Neural crest cell (in vitro differentiated cells): ENCODE measurements at places on chromosomes 1 and 21.

DNA sequence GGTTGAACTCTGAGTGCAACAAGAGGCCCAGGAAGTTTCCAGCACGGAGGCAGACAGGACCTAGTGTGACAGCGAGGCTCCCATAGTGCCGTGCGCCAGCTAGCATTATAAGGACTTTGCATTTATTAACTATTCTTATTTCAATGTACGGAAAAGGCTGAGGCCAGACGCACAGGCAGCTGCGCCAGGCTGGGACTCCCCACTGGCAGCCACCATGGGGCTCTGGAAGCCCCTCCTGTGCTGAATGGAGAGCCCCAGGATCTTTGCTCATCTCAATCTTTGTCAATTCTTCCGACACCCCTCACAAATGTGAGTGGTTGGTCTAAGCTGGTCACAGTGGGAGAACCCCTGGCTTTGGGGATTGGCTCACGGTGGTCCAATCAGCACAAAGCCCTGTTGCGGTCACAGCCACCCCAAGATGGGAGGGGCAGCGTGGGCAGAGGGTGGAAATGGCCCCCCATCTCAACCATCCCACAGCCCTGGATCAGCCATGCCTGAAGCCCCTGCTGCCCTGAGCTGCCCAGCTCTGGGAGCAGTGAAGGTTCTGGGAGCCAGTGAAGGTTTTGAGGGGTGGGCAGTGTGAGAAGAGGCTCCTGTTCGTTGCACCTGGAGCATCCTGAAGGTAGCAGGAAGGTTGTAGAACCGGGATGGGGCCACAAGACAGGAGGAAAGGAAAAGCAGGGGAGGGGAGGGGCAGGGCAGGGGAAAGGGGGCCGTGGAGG is 59.5 kb upstream of the ADARB1 start:
- no peak for DNase-seq

DNA sequence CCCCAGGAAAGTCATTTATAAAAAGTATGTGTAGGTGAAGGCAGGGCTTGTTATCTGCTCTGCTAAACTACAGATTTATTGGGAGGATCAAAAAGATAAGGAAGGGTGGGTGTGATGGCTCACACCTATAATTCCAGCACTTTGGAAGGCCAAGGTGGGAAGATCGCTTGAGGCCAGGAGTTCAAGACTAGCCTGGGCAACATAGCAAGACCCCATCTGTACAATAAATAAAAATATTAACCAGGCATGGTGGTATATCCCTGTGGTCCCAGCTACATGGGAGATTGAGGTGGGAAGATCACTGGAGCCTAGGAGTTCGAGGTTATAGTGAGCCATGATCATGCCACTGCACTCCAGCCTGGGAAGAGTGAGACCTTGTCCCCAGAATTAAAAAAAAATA is 86.4 kb downstream of the NENF start:
- no peak for DNase-seq

GRCh38 chr1:241157435-241157834 is 199.6 kb downstream of the RGS7 start:
- DNase-seq, result no peak

- peak; percentile 30 for DNase-seq
Measured at GRCh38 chr1:228647523-228648444, 87.5 kb upstream of the RHOU start.

GRCh38 chr1:153805042-153805745 is 30.0 kb downstream of the SLC27A3 start:
- DNase-seq, result no peak

GRCh38 chr1:158153746-158154444 is 26.8 kb upstream of the CD1D start:
- no peak for DNase-seq

- no peak for DNase-seq
Measured at GRCh38 chr1:35706846-35707600, 11.7 kb downstream of the C1orf216 start.

DNA sequence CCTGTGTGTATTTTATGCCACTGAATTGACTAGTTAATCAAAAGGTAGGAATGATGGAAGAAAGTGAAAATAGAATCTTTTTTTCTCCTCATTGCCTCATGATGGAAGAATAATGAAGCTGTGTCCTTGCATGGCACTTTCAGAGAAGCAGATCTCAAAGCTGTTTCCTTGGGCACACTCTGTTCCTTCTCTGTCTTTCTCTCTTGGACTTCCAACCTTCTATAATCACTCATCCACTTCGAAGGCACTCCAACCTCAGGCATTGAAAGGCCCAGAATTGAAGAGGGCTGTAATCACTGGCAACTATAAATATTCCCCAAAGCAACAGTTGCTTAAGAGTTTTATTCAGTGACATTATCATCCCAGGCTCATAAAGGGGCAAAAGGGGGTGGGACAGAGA is 31.1 kb upstream of the DNASE2B start:
- DNase-seq, result no peak

GRCh38 chr1:35574125-35574654 is 1.1 kb downstream of the TFAP2E start:
- DNase-seq, result no peak

GRCh38 chr1:931380-932172 is 7.9 kb downstream of the SAMD11 start:
- no peak for DNase-seq

DNA sequence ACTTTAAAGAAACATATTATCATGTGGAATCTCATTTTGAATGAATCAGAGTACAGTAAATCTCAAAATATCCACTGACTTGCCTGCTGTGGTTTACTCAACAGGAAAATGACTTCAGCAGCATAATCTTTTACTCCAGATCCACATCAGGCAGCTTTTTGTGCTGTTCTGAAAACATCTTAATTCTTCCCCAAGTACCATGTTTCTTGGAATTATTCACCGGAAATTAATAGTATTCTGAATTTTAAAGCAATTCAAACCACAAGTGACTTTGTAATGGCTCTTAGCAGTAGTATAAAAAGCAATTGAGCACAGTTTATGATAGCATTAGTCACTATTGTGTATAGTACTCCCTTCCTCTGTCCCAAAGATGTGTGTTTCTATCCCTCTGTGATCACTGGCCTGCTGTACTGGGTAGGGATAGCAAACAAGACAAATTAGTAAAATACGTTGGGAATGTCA is 64.2 kb upstream of the ERRFI1 start:
- DNase-seq, result no peak

DNA sequence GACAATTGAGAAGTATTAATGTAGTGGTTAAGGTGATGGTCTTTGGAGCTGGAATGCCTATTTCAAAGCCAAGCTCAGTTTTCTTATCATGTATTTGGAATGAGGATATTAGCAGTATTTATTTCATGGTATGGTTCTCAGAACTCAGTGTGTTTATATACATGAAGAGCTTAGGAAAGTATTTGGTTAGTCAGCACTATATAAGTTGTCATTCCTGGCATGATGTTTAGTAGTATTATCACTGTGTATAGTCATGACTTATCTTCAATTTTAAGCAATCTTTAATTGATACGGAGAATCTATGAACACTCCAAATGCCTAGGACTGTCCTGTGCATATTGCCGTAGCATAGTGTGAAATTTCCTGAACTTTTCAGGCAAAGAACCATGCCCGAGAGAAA is 501.9 kb upstream of the USP24 start:
- no peak for DNase-seq

GRCh38 chr1:225694151-225694603 is 41.3 kb upstream of the ENAH start:
- DNase-seq, result no peak

DNA sequence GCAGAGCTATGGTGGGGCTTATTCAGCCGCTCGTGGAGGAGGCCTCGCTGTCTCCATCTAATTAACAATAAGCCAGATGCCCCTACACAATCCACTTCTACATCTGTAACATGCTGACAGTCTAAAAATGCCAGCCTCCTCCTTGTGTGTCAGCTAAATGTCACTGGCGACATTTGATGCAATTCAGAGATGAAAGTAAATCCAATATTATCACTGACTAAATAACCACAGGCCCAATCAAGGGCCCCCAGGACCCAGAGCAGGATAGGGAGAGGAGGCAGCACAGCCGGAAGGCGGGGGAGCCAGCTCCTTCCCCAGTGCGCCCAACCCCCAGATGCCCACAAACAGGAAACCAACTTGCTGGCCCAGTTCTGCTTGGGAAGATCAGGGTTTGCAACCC is 76.6 kb downstream of the DMRTA2 start:
- DNase-seq, result no peak

DNA sequence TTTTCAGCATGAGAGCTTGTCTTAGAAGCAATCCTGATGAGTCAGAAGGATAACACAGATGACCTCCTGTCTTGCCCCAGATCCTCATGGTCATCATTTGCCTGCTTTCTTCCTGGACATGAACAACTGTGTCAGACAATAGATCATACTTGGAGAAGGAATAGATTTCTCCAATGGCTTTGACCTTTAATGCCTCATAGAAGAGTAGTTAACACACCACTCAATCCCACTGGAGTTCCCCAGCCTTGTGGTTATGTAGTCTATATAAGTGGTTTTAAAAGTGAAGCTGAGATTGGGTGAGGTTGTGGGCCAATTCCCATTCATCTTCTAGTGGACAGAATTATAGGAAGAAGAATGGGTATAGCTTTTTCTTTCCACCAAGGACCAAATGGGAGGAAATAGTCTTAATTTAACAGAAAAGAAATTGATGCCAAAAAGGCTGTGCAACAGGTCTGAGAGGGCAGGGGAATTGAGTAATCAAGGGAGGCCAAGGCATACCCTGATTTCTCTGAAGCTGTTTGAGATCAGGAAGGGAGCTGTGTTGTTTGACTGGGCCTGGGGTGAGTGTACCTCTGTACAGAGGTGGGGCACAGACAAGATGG is 14.4 kb downstream of the PRCC start:
- DNase-seq, result no peak

GRCh38 chr21:45887788-45888187 is 93.8 kb upstream of the COL6A1 start:
- DNase-seq, result no peak

DNA sequence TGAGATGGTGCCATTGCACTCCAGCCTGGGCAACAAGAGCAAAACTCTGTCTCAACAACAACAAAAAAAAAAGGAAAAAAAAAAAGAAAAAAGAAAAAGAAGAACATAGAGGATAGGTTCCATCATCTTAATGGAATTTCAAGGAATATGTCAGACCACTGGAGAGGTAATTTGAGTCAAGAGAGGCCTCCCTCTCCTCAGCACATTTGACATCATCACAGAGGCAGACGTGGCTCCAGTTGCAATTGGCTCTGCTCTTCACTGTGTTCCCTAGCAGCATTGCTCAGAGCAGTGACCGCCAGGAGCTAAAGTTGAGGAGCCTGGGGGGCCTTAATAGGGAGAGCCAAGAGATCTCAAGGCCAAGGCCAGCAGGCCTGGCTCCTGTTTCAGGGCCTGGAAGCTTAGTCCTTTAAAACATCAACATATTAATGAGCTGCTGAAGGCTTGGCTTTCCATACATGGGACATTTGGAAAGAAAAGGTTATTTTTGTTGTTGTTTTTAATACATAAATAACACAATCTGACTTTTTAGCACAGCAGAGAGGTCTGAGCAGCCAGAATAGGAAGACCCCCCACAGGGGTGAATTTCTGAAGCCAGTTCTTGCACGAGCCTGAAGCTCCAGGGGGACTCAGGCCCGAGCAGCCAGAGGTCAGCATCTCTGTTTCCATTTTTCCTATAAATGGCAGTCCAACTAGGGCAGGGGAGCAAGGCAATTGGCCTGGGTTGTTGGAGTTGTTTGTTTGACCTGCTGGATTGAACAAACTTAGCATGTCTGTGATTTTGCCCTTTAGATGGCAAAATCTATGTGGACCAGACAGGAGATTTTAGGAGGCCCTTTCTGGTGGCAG is 118.3 kb upstream of the FGGY start:
- DNase-seq, result no peak

- DNase-seq, result no peak
Measured at GRCh38 chr1:225425201-225425786, 2.5 kb downstream of the LBR start.

GRCh38 chr1:36115931-36116330 is 9.1 kb downstream of the COL8A2 start:
- no peak for DNase-seq

DNA sequence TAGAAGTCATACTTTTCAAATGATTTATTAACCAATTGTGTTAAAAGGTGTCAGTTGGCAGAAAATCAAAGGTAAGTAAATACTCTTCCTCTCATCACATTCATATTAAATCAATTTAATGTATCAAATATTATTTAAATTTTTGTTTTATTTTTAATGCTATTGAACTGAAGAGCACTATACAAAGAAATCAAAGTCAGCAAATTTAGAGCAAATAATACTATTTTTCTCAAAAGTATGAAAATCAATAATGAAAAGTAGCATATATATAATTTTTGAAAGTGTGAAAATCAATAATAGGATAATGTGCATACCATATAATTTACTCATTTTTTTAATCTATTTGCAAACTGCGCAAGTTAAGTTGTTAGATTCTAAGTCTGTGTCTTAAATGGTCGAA is 181.0 kb downstream of the SPATA17 start:
- no peak for DNase-seq

GRCh38 chr1:163866564-163866963 is 544.8 kb downstream of the NUF2 start:
- DNase-seq, result no peak

- DNase-seq, result no peak
Measured at GRCh38 chr1:17161137-17161740, 42.0 kb upstream of the PADI2 start.

- DNase-seq, result no peak
Measured at GRCh38 chr1:193179094-193179493, 7.3 kb downstream of the B3GALT2 start.

DNA sequence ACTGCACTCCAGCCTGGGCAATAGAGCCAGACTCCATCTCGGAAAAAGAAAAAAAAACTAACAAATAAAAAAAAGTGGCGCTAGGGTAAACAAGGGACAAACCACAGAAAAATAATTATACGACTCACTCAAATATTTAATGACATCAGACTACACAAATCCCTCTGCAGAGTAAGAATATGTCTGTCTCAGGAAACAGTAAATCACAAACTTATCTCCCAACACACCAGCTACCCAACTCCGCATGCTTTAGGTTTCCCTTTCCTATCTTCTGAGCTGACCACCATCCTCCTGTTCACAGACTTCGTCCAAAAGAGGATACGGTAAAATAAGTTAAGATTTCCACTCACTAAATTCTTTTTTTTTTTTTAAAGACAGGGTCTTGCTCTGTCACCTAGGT is 16.2 kb downstream of the WDR47 start:
- DNase-seq, result no peak

DNA sequence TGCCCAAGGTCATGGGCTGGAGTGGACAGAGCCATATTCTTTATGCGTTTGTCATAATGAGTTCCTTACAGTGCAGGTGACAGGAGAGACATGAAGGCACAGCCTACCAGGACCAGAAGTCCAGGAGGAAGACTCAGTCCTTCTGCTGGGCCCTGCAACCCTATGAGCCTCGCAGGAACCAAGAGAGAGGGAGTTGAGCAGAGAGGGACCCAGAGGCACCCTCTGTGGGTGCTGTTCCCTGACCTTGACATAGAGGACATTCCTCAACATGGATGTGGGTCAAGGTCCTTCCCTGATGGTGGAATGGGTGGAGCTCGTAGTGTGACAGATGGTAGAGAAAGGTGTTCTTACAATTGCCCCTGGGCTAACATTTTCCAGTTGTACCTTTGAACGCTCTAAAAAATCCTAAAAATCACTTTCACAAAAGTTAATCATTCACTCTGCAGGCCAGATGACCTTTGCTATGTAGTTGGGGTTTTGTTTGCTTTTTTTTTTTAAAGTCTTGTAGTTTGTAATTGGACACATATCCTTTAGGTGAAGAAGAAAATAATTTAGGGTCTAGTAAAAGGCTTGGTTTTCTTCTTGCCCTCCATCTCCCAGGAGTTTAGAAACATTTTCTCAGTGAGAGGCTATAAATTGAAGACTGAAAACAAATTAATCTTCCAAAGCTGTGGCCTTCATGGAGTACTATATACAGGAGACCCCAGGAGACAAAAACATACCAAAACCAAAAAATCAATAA is 41.9 kb downstream of the MAB21L3 start:
- DNase-seq, result no peak

GRCh38 chr21:35050348-35051286 is 1.5 kb upstream of the RUNX1 start:
- DNase-seq, result no peak
